Activated CD4-positive, alpha-beta T cell treated with anti-CD3 and anti-CD28 coated beads, Interleukin-2, amount 50 U/mL, for 24 hours (primary cell): ENCODE measurements at places on chromosomes 7 and 10.

- no peak for DNase-seq
These were observed at the start of gene TBX20 for GRCh38 chr7:35253710-35254495. Gene TBX20, minus strand, starts transcription at chr7:35254100. Its CDS starts 480 bp downstream, at chr7:35253620.

DNA sequence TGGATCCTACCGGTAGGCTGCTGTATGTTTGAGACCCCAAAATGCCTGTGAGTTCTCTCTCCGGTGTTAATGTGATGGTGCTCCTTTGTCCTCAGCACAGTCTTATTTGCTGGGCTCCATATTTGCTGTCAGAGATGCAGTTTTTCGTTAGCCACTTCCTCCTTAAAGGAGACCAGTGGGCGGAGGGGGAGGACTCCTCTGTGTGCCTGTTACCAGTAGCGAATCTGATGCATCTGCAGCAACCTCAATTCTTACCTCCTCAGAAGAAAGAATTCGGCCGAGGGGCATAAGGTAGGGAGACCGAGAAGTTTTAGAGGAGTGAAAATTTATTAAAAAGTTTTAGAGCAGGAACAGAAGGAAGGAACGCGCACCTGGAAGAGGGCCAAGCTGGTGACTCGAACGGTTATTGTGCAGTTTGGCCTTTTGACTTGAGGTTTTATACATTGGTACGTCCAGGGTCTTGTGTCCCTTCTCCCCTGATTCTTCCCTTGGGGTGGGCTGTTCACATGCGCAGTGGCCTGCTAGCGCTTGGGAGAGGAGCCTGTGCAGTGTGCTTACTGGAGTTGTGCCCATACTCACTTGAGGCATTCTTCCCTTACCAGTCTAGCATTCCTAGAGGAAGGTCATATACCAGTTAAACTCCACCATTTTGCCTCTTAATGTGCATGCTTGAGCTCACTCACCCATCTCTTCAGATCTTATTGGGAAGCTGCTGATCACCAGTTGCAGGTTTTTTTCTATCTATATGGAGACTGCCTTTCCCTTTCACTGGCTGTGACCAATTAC, 49.5 kb downstream of the GNAI1 start:
- DNase-seq, result no peak

GRCh38 chr7:6246251-6246917, 26.0 kb downstream of the CYTH3 start:
- no peak for DNase-seq

- no peak for DNase-seq
These were observed 59.0 kb downstream of the PAXIP1 start for GRCh38 chr7:154943906-154944305.

- no peak for DNase-seq
These were observed 1346.3 kb downstream of the REEP3 start for GRCh38 chr10:64867501-64867962.

DNA sequence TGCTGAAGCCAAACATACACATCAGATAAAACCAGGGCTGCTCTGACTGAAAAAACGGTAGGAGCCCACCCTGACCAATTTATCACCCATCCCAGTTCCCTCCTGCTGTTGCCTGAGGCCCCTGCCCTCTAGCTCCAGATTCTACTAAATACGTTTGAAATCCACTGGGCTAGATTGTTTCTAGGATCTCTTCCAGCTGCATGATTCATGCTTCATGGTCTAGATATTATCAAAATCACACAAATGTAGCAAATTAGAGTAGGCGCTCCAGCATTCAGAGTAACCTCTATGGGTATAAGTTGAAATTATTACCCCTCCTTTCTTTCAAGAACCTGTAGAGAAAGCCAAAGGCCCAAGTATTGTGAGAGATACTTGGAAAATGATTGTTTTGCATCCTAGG, 151.2 kb upstream of the FAM13C start:
- DNase-seq, result no peak

DNA sequence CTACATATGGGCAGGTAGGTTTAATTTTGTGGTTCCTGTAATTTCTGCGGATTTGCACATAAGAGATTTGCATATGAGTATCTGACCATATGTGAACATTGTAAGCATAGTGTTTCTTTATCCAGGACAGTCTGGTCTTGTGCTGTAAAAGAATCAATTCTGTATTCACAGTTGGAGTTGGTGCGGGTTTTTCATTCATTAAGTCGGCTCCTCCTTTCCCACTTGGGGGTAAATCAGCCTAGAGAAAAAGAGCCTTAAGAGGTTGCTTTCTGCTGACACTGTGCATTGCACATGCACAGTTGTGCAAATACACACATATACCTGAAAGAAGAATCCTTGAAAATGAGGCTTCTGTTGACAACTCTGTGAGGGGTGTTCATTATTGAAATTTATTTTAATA, 6.1 kb upstream of the CYP26C1 start:
- no peak for DNase-seq

DNA sequence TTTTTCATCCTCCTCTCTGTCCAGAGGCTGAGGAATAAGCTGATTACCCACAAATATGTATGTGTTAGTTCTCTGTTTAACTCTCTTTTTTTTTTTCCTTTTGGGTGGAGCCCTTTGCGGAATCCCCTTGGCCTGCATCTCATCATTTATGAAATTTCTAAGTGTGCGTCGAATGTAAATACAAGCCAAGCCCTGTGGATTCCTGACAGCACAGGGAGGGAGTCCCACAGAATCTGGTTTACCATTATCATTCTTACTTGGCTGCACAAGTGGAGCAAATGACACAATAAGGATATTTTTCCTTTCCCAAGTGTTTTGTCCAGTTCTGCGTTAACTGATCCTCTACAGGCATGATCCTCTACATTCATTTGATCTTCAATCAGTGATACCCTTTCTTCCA, 11.4 kb downstream of the STK31 start:
- DNase-seq, result no peak

DNA sequence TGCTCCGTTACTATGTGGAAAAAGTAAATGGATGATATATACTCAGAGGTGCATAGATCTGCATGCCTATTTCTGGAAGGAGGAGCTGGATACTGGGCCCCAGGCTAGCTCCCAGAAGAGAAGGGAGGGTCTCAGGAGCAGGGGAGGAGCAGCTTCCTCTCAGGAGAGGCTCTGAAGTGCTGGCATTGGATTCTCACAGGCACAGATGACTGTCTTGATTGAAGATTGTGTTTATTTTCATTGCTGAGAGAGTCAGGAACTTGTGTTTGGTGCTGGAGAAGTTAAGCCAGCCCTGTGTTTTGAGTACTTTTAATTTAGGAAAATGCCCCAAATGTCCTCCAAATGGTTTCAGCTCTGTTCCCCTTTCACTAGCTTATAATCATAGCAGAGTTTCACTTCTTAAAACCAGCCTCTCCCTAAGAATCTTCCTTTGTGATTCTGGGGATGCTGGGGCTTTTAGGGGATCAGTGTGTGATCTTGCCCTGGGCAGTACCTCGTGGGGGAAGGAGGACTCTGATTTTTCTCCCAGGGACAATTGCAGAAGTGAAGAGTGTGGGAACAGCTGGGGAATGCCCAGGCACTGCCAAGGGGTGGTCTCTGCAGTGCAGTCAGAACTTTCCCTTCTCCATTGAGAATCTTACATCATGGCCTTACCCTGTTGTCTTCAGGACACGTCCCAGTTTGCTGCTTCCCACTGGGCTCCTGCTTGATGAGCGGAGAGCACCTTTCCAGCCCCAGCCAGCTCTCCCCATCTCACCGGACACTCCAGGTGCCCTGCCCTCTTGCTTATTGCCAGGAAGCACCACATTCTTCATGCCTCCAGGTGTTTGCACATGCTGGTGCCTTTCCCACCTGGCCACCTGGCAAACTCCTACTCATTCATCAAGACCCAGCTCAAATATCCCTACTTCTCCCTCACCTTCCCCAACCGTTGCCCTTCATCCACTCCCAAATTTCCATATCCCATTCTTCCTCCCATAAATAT, 102.8 kb downstream of the ARHGAP22 start:
- DNase-seq, result no peak

DNA sequence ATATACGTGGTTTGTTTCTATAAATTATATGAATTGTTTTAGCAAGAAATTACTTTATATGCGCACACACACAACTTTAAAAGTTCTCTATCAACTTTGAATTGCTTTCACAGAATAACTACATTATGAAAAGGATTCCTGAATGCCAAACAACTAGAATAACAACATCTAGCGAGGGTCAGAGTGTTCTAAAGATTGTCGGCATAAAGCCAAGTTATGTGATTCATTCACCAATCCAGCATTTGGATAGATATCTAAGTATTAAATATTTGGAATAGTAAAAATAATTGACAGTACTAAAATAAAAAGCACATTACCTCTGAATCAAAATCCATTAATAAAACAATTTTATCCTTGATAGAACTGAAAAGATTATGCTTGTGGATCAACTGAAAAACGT, 125.3 kb upstream of the AMPH start:
- no peak for DNase-seq

- no peak for DNase-seq
These were observed 10.7 kb downstream of the APBB1IP start for GRCh38 chr10:26448706-26449435.

DNA sequence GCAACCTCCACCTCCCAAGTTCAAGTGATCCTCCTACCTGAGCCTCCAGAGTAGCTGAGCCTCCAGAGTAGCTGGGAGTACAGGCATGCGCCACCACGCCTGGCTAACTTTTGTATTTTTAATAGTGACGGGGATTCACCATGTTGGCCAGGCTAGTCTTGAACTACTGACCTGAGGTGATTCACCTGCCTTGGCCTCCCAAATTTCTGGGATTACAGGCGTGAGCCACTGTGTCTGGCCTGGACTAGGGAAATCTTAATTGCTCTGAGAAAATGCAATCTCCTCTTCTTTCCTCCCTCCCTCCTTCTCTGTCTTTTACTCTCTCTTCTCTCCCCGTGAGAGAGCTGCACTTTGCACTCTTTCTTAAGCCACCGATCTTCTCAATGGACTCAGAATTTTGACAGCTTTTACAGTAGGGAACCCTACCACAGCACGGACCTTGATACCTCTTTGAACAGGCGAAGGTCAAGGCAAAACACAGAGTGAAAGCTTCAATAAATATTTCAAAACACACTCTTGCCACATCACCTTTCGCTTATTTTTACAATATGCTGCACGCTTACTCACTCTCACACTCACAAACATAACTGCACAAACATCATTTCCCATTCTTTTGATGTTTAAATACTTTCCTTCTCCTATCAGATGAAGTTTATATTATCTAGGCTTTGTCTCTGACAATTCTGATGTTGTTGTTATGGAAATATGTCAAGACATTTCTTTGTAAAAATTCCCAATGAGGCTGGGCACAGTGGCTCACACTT, 173.4 kb upstream of the NRP1 start:
- DNase-seq, result no peak
